Peyer's patch (tissue), 4 donors: ENCODE measurements at places on chromosomes 3 and 15.

DNA sequence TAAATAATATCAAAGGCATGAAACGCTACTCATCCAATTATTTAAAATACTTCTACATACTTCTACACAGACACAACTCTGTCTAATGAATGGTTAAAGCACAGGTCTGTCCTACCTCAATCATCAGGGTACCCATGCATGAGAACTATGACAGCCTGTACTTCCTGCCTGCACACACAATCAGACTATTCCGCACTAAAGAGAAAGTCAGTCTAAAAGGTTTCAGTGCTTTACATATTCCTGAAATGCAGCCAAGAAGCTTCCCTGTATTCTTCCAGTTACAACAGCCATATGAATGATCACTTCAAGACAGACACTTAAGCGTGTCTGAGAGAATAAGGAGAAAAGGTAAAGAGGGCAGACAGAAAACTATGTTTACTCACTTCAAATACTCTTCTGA, 58.8 kb downstream of the TUBGCP4 start:
- DNase-seq: no peak

GRCh38 chr3:4426782-4427344, 40.2 kb downstream of the SUMF1 start:
- no peak for DNase-seq

DNA sequence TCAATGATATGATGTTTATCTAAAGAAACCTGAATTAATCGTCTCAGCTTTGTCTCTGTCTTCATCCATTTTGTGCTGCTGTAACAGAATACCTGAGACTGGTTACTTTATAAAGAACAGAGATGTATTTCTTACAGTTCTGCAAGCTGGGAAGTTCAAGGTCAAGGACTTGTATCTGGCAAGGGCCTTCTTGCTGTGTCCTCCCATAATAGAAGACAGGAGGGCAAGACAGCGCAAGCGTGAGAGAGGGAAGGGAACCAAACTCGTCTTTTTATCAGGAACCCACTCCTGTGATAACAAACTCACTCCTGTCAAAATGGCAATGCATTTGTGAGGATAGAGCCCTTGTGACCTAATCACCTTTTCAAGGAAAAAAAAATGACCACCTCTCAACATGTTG, 131.5 kb downstream of the GHSR start:
- DNase-seq: no peak

- DNase-seq: no peak
Measured at GRCh38 chr15:70869346-70869745, 15.4 kb upstream of the LARP6 start.

DNA sequence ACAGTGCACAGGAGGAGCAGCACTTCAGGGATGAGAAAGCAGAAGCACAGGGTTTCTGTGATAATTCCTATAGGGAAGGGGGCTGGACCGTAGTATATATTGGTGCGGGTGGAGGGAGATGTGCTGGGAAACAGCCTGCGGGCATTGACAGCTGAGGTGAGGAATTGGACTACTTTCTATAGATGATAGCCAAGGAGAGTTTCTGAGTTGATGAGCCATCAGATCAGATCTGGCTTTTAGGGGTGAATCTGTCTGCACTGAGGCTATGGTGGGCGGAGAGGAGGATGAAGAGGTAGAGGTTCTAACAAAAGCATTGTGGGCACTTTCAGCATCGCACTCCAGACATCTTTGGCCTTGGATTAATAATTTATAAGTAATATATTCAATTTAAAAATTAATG, 33.1 kb downstream of the SELENOT start:
- DNase-seq: no peak

GRCh38 chr3:45955017-45955647, 11.9 kb downstream of the CXCR6 start:
- no peak for DNase-seq
